Stimulated activated CD8-positive, alpha-beta memory T cell treated with anti-CD3 and anti-CD28 coated beads, Interleukin-15, amount 100 ng/mL, for 4 hours (primary cell): ENCODE measurements at places on chromosomes 13 and 19.

DNA sequence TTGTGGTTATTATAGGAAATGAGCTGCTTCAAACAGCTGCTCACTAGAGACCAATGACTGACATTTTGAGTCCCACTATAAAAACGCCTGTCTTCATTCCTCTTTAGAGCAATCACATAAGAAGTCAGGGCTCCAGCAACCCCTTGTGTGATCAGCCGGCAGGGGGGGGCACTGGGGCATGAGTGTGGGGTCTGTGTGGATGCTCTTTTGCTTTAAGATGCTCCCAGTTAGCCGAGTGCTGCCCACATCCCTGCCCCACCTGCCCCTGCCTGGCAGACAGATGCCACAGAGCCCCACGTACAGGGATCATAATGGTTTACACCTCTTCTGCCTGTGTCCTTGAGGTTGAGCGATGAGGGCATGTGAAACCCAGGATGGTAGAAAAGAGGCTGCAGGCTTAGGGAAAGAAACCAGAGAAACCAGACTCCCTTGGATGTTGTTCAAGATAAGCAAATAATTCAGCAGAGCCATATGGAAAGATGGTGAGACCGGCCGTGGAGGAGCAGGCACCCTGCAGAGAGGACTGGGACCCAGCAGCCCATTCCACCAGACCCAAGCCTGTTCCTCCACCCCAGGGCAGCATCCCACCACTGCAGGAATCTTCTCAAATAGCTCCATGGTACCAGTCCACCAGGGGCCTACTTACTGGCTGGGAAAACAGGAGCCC lies 55.4 kb downstream of the CHST8 start:
- DNase-seq: no peak

- no peak for DNase-seq
Observed at GRCh38 chr19:38307597-38307996, 3.5 kb downstream of the C19orf33 start.

DNA sequence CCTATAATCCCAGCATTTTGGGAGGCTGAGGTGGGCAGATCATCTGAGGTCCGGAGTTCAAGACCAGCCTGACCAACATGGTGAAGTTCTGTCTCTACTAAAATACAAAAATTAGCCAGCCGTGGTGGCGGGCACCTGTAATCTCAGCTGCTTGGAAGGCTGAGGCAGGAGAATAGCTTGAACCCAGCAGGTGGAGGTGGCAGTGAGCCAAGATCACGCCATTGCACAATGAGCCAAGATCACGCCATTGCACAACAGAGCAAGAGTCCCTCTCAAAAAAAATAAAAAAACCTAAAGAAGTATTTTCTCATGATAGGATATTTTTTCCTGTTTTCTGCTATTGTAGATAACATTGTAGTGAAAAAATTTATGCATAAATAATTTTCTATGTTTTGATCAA lies 13.3 kb downstream of the IFT88 start:
- DNase-seq: no peak

- DNase-seq: no peak
Observed at GRCh38 chr13:35283856-35284255, 192.6 kb downstream of the MAB21L1 start.
